ENCODE measurements at places on chromosomes 5 and 9.

DNA sequence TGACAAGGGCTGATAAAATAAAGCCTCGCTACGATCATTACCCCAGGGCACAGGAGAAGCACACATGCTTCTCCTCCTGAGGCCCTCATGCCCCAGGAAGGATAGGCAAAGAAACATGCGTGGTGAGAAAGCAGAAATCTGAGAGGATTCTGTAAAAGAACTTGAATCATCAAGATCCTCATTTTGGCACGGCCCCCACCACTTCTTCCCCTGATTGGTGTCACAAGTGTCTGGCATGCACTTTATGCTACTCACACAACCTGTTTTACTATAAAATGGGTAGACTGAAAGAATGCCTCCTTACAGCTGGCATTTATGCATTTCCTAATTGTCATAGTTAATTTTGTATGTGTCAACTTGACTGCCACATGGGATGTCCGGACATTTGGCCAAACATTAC lies 32.1 kb downstream of the PCA3 start:
- no peak for DNase-seq

DNA sequence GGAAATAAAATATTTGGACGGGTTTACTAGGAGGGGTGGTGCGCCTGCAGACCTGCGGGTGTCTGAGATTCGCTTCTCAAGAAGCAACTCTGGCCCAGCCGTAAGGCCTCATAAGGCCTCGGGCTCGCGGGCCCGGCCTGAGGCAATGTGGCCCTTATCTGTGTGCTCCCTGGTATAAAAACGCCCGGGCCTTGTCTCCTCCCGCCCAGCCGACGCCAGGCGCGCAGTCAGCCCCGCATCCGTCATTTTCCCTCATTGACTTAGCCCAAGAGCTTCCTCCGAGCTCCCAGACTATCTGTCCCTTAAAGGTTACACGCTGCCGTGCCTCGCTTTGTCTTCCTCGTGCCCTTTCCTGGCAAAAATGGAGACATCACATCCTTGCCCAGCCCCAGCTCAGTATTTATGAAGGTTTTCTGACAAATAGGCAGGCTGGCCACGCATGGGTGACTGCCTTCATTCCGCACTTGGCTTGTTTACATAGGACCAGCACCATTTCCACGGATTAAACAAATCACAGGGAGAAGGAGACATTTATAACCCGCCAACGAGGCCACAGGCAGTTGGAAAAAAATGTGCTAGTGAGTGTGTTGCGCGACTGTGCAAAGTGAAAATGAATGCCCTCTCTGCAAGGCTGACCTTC lies 74.5 kb upstream of the TBCA start:
- no peak for DNase-seq

DNA sequence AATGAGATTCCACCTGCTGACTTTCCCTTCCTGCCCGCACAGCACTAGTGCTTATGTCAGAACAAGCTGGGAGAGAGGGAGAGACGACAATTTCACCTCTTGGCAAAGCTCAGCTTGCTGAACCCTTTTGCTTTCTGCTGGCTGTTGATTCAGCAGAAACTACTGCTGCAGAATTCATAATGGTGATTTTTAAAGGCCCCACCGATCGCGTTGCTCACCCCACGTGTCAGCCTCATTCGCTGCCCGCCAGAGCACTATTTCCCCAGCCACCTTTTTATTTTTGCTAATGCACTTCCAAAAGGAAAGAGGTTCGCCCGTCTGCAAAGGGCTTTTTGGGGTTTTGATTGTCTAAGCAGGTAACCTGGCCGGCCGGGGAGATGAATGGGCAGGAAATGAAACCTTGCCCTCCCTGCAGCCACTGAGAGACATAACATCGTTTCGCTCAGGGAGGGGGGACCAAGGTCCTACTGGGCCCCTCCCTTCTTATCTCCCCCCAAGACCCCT lies 1.3 kb downstream of the PPP2R2B start:
- DNase-seq = no peak

GRCh38 chr5:117863586-117864296 lies 1124.6 kb downstream of the DTWD2 start:
- DNase-seq = no peak

DNA sequence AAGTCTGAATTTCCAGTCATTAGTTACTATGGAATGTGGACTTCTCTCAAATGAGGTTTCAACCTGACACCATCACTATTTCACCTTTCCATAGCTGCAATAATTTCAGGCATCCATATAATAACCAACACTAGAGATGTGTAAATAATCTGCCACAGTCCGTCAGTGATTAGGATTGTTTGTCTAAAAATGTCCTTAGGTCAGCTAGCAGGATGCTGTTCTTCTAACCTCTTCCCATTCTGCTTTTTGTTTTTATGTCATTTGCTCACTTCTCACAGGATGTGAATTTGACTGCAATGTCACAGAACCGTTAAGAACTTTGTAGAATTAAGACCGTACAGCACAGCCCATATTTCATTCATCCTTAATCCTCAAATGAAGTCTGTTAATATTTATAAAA lies 166.4 kb upstream of the RASA1 start:
- DNase-seq = no peak

DNA sequence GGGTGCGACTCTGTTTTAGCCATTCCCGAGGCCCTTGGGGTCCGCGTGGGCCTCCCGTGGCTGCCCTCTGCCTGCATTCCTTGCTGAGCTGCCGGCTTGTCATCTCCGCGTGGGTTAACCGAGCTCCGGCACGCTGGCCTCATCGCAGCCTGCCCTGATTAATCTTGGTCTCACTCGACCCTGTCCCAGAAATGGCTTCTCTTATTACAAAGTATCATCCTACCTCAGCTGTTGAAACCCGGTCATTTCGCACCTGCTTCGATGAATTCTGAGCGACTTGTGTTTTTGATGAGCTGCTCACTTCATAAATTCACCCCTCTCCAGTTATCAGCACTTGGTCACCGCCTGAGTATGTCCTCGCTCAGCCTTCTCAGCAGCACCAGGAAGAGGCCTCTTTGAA lies 123.5 kb upstream of the EGFLAM start:
- DNase-seq = no peak

GRCh38 chr5:446883-447263 lies 3.9 kb downstream of the EXOC3 start:
- peak; percentile 36 for DNase-seq

DNA sequence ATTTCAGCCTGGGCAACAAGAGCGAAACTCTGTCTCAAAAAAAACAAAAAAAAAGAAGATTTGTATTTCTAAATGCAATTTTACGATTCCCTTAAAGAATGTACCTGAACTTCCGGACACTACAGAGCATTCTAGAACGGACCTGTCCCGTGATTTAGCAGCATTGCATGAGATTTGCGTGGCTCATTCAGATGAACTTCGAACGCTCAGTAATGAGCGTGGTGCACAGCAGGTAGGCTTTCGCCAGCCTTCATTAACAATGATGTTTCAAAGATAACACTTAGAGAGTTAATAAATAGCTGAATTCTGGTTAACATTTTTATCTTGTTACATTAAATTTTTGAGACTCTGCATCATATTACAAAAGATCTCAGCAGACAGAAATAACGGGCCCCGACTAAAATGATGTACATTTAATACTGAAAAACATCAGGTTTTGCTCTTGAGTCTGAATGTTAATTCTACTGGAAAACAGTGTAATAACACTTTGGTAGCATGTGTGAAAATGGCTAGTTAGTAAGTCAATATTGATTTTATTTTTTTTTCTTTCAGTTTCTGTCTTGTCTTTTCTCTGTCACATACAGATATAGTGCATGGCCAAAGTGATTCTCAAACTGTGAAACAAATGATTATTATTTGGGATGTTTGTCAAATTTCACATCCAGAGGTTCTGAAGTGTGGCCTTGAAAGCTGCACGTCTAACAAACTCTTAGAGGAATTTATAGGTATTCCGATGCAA lies 23.3 kb downstream of the CCNH start:
- DNase-seq = no peak

DNA sequence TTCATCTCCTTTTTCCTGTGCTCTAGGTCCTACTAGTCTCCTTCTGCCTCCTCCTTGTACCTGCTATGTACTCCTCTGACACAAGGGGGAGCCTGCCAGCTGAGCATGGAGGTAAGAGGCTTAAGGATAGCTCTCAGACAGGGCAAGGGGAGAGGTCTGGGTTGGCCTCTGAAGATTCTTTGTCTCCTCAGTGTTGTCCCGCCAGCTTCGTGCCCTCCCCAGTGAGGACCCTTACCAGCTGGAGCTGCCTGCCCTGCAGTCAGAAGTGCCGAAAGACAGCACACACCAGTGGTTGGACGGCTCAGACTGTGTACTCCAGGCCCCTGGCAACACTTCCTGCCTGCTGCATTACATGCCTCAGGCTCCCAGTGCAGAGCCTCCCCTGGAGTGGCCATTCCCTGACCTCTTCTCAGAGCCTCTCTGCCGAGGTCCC lies 3.8 kb downstream of the CREB3 start:
- DNase-seq = peak; percentile 73

DNA sequence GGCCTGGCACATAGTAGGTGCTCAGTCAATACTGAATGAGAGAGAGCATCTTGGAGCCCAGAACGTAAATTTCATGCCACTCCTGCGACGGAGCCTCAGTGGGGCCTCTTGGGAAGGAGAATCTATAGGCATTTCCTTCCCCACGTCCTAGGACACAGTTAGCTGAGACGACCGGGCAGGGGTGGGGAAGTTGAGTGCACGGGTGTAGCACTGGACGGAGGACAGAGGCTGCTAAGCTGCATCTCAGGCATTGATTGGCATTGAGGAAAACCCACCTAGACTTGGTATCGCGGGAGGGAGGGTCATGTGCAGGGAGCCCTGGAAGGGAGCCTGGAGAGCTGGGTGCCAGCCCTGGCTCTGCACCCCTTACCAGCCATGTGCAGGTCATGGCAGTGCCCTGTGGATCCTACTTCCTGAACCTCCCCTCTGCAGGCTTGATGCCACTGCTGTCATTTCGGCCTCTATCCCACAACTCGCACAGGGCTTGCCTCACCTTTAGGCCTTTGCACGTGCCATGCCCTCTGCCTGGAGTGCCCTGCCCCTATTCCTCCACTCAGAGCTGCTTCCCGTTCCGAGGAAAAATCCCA lies 25.6 kb downstream of the NEK6 start:
- DNase-seq = no peak

GRCh38 chr5:178386336-178386931 lies 153.8 kb upstream of the PHYKPL start:
- no peak for DNase-seq

- no peak for DNase-seq
These were observed 10.9 kb downstream of the CEP72 start for GRCh38 chr5:622946-623522.

DNA sequence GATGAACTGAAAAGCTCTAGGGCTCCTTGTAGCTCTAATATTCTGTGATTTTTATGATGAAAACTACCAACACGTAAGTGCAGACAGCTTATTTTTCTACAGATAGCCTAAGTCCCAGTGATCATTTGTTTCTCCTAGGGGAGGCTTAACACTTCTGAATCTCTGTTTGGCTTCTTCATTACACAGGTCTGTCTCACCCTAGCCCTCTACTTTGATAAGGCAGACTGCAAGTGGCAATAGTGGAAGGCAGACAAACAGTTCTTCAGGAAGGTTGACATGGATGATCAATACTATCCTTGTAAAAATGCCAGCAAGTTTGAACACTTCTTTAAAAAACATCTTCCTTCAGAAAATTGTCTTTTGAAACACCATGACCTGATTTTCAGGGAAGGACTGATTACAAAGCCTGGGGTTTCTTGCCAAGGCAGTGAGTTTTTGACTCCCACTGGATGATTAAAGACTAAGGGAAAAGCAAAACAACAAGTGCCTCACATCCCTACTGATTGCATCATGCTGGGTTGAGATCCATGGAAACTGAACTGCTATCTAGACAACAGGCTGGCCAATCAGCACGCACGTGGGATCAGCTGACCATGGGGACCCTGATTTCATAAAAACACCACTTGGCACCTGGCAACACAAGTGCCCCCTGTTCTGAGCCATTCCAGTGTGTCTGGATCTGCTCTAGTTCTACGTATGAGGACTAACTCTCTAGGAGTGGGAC lies 212.2 kb downstream of the SMARCA2 start:
- no peak for DNase-seq

- no peak for DNase-seq
These were observed 519.0 kb upstream of the SEMA6A start for GRCh38 chr5:117093653-117094052.

Measured in Jurkat, Clone E6-1 (cell line).